ENCODE measurements at places on chromosomes 12 and 14.

DNA sequence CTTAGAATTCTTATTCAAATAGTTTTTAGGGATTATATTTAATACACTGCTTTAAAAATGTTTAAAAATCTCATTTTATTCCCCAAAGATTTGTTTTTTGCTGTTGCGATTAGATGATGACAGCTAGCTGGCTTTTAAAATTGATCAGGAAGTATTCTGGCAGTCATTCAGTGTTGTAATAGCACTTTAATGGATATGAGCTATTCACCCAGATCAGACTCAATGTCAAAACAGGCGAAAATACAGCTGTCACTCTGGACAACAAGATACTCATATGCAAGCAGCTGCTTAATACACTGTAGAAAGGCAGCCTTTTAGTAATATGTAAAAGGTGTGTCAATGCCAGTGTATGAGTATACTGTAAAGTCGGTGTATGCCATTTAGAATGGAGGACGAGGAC, 91.7 kb downstream of the NPAS3 start:
- H3K27me3 ChIP-seq, result no peaks in the 10 kb centered on the region
- H3K4me1 ChIP-seq, result peaks cover 7% of the 10 kb centered on the region
- H3K27ac ChIP-seq, result no peak overlapping the region
- DNase-seq, result no peak
- H3K4me3 ChIP-seq, result no peak overlapping the region

- no peaks in the 10 kb centered on the region for H3K27me3 ChIP-seq
- H3K36me3 ChIP-seq, result no peaks in the 10 kb centered on the region
- peak; percentile 23 for DNase-seq
- H3K4me3 ChIP-seq, result no peak overlapping the region
- peaks cover 4% of the 10 kb centered on the region for H3K4me1 ChIP-seq
- H3K27ac ChIP-seq, result peak overlapping the region; percentile 33
These were observed 881.3 kb upstream of the SEL1L start for GRCh38 chr14:82414853-82415539.

DNA sequence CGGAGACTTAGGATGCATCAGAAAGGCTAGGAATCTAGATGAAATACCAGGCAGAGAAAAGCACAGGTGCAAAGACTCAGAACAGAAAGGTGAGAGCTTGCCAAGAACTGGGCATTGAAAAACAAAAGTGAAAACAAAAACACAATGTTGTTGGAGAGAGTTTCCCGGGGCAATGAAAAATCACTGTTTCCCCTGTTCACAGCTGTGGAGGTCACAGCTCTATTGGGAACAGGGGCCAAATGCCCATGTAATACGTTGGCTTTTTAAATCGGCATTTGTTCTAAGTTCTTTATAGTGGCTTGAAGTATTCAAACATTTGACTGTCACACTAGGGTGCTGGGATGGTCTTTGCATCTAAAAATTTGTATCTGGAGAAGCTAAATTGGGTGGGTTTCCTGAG, 108.3 kb downstream of the SLC15A4 start:
- no peaks in the 10 kb centered on the region for H3K4me1 ChIP-seq
- H3K27me3 ChIP-seq, result no peaks in the 10 kb centered on the region
- H3K4me3 ChIP-seq, result no peak overlapping the region
- DNase-seq, result no peak
- no peak overlapping the region for H3K27ac ChIP-seq

- no peaks in the 10 kb centered on the region for H3K36me3 ChIP-seq
- H3K4me1 ChIP-seq, result 0 out of 2 replicates have a peak, but pooled peaks cover 7% of the 10 kb centered on the region
- peaks cover 6% of the 10 kb centered on the region for H3K27me3 ChIP-seq
These were observed 10.1 kb downstream of the FGF6 start for GRCh38 chr12:4435537-4435936.

DNA sequence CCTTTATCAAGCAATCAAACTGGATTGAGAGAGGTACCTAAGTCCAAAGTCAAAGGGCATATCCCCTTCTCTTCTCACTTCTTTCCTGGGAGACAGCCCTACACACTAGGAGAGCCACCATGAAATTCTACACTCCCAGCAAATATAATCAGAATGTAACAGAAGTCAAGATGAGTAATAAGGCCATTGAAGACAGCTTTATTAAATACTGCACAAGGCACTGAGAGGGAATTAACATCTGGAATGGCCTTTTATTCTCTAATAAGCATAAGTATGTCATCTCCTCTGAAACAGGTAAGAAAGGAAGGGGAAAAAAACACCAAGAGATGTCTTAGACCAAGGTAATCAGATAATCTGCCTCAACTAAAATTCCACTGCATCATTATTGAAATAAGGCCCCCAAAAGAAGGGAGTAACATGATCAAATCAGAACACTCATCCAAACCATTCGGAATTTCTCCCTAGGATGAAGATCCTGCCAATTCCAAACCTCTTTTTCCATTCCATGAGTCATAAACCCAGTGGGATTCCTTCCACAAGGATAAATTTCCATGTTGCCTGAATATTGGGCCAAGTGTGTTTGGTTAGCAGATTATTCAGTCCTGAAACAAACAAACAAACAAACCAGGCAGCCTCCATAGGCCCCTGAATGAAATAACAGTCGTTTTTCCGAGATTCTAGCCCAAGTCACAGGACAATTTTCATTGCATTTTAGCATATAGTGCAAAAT, 19.9 kb downstream of the SLC35F4 start:
- no peaks in the 10 kb centered on the region for H3K27me3 ChIP-seq
- H3K4me1 ChIP-seq, result no peaks in the 10 kb centered on the region
- no peak overlapping the region for H3K4me3 ChIP-seq
- no peak for DNase-seq
- no peaks in the 10 kb centered on the region for H3K36me3 ChIP-seq

DNA sequence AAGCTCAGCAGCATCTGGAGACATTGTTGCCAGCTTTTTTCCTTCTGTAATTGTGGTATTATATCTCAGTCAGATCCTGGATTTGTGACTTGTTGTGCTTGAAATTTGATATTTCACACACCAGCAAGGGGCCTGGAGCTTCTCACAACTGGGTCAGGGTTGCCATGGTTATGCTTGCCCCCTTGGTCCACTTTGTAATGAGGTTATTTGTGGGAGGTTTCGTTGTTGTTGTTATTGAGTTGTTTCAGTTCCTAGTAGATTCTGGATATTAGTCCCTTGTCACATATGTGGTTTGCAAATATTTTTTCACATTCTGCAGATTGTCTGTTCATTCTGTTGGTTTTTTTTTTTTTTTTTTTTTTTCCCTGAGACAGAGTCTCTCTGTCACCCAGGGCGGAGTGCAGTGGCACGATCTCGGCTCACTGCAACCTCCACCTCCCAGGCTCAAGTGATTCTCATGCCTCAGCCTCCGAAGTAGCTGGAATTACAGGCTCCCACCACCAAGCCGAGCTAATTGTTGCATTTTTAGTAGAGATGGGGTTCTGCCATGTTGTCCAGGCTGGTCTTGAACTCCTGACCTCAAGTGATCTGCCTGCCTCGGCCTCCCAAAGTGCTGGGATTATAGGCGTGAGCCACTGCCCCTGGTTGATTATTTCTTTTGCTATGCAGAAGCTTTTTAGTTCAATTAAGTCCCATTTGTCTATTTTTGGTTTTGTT, 80.6 kb upstream of the ETV6 start:
- peak overlapping the region; percentile 36 for H3K27ac ChIP-seq
- H3K36me3 ChIP-seq, result no peaks in the 10 kb centered on the region
- DNase-seq, result peak; percentile 26
- H3K4me3 ChIP-seq, result no peak overlapping the region

- no peaks in the 10 kb centered on the region for H3K36me3 ChIP-seq
- peaks cover 17% of the 10 kb centered on the region for H3K27me3 ChIP-seq
- no peak overlapping the region for H3K4me3 ChIP-seq
- no peak for DNase-seq
- H3K4me1 ChIP-seq, result no peaks in the 10 kb centered on the region
These were observed 65.6 kb upstream of the DLK1 start for GRCh38 chr14:100660882-100661635.

DNA sequence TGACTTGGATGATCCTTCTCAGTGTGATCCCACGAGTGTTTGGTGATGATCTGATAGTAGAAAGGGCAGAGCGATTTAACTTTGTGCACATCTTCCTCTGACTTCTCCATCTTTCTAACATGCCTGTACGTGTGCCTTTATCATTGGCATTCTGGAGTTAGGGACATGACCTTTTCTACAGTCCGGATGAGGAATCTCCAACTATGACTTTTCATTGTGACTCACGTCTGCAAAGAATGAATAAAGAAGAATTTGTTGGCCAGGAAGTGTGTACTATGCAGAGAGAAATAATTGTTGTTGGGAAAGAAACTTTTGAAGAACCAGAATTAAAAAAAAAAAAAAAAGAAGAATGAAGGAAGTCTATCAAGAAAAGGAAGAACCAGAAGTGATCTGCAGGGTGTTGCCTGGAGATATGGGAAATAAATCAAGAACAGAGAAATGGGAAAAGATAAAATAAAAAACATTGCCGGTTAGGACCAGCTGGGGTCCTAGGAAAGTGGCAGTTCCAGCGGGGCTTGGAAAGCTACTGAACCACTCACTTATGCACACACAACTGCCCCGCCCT, 25.3 kb downstream of the PPFIBP1 start:
- DNase-seq, result no peak
- H3K36me3 ChIP-seq, result no peaks in the 10 kb centered on the region
- H3K4me3 ChIP-seq, result no peak overlapping the region
- H3K27me3 ChIP-seq, result no peaks in the 10 kb centered on the region
- H3K27ac ChIP-seq, result no peak overlapping the region

DNA sequence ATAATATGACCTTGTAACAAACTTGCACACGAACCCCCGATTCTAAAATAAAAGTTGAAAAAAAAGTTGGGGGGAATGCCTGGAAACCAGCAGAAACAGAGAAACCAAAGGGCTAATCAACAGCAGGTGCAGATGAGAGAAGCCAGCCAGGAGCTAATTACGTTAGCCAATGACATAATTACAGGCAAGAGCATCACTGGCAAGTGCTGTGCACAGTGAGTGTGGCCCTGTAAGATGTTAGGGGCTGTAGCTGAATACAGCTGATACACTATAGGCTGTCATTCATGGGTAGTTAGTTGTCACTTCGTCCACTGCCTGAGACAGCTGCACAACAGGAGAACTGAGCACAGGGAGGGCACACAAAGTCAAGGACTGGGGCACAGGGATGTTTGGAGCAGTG, 7.3 kb upstream of the FGF23 start:
- H3K27ac ChIP-seq, result no peak overlapping the region
- H3K4me3 ChIP-seq, result no peak overlapping the region
- no peaks in the 10 kb centered on the region for H3K27me3 ChIP-seq
- H3K36me3 ChIP-seq, result no peaks in the 10 kb centered on the region
- no peak for DNase-seq
- H3K4me1 ChIP-seq, result no peaks in the 10 kb centered on the region

GRCh38 chr14:101915871-101916815, 48.2 kb upstream of the DYNC1H1 start:
- no peaks in the 10 kb centered on the region for H3K36me3 ChIP-seq
- DNase-seq, result no peak
- no peak overlapping the region for H3K4me3 ChIP-seq
- H3K4me1 ChIP-seq, result no peaks in the 10 kb centered on the region

GRCh38 chr12:10119066-10119465, 10.9 kb downstream of the CLEC7A start:
- H3K27ac ChIP-seq, result no peak overlapping the region
- no peaks in the 10 kb centered on the region for H3K4me1 ChIP-seq
- no peak overlapping the region for H3K4me3 ChIP-seq
- DNase-seq, result no peak
- H3K27me3 ChIP-seq, result no peaks in the 10 kb centered on the region
- peaks cover 3% of the 10 kb centered on the region for H3K36me3 ChIP-seq

DNA sequence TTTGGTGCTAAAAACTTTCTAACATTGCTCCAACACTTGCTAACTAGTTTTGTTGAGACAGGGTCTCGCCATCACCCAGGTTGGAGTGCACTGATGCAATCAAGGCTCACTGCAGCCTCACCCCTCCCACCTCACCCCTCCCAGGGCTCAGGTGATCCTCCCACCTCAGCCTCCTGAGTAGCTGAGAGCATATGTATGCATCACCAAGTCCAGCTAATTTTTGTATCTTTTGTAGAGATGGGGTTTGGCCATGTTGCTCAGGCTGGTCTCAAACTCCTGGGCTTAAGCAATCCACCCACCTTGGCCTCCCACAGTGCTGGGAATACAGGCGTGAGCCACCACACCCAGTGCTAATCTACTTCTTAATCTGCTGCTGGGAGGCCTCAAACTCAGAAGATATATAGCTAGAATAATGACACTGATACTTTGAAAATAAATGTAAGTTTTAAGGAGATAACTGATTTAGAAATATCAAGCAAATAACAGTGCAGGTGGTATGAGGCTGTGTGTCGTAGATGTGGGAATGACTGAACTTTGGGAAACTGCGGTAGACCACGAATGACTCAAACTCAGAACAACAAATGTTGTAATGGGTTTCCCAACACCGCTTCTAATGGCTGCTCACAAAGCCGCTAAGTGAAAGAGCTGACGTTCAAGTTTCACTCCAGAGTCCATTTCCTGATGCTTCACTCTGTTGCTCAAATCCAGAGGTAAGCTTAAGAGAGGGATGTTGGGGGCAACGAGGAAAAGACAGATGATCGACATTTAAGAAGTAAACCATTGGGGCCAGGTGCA, 10.0 kb downstream of the TMCC3 start:
- no peaks in the 10 kb centered on the region for H3K27me3 ChIP-seq
- H3K27ac ChIP-seq, result peak overlapping the region; percentile 83

DNA sequence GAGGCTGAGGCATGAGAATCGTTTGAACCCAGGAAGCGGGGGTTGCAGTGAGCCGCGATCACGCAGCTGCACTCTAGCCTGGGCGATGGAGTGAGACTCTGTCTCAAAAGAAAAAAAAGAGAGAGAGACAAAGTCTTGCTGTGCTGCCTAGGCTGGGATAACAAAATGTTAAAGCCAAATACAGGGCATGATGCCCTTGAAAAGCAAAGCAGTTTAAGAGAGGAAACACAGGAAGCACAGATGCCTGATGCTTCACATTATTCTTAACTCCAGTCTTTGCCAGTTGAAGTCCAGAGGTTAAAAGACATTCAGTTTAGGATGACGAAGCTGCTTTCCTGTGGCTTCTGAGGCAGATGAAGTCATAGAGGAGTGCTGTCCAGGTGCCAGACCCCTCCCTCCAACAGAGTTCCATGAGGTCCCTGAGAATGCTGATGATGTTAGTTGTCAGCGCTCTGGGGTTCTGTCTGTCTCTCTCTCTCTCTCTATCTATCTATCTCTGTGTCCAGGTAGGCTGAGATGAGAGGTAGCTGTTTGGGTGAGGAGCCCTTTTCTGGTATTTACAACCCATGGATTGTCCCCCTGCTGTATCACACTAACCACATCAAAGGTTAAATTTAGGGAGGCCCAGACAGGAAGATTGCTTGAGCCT, 4.9 kb upstream of the MRPL52 start:
- peak overlapping the region; percentile 23 for H3K27ac ChIP-seq
- no peaks in the 10 kb centered on the region for H3K36me3 ChIP-seq
- H3K4me1 ChIP-seq, result peaks cover 8% of the 10 kb centered on the region

- no peak for DNase-seq
- no peak overlapping the region for H3K27ac ChIP-seq
- no peaks in the 10 kb centered on the region for H3K27me3 ChIP-seq
These were observed 61.9 kb downstream of the ESR2 start for GRCh38 chr14:64232095-64232838.

DNA sequence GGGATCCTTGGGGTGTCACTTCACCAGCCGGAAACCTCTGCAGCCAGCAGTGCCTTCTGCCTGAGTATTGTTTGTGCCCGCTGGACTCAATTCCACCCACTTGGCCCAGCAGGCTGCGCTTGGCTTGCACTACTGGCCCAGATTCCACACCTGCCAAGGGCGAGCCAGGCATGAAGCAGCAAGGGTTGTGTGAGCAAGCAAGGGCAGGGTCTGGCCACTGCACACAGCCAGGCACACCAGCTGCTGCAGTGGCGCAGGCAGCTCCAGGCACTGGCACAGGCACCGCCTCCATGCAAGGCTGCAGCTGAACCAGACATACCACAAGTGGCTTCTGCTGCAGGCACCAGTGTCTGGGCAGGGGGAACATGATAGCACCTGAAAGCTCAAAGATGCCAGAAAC, 99.5 kb downstream of the NUAK1 start:
- no peaks in the 10 kb centered on the region for H3K36me3 ChIP-seq
- no peak overlapping the region for H3K4me3 ChIP-seq
- no peak for DNase-seq
- no peak overlapping the region for H3K27ac ChIP-seq

Data from MM.1S (cell line).